ENCODE measurements at places on chromosomes 5 and 9.

DNA sequence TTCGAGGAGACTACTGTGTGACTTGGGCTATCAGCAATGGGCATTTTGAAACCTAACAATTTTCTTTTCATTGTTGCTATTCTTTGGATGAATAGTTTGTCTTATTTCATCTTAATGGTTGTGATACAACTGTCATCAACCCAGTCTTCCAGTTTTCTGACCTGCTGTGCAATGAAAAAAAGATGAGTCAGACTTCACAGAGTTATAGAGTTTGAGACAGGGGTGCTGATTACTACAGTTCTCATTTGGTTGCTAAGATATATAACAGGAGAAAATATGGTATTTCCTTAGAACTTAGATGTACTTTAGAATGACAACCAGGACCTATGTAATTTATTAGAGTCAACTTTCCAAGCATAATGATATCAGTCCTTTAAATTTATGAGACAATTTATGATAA is 564.4 kb upstream of the NUDT12 start:
- no peak for DNase-seq

DNA sequence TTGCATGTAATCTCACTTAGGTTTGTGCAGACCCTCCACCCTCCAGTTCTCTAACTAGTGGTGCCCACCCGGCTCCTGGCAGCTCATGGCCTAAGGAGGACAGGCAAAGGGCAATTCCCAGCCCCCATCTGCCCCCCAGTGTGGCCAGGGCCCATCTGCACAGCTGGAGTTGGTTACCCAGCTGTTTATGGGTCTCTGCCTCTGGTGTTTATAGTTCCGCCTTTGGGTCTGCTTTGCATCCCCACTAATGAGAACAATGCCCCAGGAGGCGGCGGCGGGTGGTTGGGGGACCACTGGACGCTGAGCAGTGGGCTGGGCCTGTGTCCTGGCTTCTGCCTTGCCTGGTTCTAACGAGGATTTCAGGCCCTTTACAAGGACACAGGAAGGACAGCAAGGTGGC is 62.4 kb downstream of the NDST1 start:
- no peak for DNase-seq

- no peak for DNase-seq
Observed at GRCh38 chr9:127818574-127818973, 15.9 kb downstream of the FPGS start.

DNA sequence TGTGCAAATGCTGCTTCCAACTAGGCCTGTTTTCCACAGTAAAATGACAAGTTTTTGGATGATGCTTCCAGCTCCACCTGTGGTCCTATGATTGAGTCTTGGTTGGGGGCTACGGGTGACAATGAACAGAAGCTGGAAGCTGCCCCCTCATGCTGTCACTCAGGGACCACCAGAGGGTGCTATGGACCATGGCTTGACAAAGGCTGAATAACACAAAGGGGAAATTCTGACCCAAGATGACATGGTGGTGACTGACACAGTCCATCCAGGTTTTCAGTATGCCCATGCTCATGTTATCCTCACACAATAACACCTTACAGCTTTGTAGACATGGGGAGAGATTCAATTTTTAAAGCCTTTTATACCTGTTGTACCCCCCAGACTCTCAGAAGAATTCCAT is 23.9 kb upstream of the SAP30L start:
- DNase-seq = no peak

DNA sequence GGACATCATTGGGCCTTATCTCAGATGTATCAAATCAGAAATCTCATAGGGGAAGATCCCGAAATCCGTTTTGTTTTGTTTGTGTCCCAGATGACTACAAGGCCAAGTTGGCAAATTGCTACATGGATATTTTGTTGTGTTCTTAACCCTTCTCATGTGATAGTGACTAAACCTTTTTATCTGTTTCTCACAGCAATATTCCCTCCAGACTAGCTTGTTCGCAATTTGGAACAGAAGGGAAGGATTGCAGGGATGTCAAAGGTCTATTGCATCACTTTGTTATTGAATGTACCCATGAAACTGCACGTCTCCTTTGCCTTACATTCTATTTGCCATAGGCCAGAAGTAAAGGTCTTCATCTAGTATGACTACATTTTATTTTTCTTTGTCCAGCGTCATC is 453.9 kb downstream of the NFIB start:
- DNase-seq = no peak

DNA sequence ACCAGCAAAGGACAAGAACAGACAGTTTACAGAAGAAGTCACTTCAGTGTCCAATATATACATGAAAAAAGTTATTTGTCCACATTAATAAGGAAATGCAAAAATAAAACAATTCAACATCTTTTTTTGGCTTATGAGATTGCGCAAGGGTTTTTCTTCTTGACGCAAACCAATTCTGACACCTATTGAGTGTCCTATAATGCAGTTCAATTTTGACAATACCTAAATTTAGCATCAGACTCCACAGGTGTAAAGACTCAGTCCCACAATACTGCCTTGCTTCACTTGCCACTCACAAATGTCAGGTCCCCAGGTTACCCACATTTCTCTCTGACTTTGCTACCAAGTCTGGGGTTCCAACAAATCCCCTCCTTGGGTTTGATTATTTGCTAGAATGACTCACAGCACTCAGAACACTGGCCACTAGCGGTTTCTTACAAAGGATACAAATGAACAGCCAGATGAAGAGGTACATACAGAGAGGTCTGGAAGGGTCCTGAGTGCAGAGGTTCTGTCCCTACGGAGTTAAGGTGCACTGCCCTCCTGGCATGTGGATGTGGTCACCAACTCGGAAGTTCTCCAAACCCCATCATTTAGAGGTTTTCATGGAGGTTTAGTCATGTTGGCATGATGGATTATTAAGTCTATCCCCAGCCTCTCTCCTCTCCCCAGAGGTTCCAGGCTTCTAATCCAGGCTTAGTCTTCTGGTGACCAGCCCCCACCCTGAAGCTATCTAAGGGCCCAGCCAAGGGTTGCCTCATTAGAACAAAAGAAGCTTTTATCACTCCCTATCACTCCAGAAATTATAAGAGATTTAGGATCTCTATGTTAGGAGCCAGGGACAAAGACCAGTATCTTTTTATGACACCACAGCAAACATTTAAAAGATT is 27.0 kb upstream of the SLC22A5 start:
- no peak for DNase-seq

GRCh38 chr5:1436036-1436435 is 9.2 kb downstream of the SLC6A3 start:
- no peak for DNase-seq

DNA sequence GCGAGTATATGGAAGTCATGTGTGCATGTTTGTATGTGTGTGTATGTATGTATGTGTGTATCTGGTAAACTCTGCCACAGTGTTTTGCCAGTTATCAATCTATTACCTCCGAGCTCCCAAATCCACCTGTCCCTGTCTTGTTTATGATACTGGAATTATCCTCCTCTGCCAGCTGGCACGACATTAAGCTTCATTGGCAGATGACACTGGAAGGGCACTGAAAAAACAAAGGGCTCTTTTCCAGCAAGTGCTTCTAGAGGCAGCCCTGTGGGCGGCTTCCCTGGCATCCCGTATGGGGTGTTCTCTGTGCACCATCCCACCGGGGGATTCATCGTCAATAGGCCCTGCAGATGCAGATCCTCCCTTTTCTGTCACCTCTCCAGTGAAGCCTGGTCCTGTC is 221.5 kb downstream of the MSX2 start:
- no peak for DNase-seq

- DNase-seq = no peak
Observed at GRCh38 chr9:105396441-105396840, 51.4 kb upstream of the FSD1L start.

DNA sequence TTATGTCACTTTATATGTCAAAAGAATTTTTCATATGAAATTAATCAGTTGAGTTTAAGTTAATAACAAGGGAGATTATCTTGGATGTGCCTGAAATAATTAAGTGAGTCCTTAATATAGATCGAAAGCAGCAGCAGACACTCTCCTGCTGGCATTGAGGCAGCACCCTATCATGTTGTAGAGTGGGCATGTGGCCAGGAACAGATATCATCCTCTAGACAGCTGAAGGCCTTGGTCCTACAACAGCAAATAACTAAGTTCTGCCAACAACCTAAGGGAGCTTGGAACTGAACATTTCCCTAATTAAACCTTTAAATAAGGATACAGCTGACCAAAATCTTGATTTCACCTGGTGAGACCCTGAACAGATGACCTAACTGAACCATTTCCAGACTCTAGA is 25.8 kb upstream of the UGT3A1 start:
- DNase-seq = no peak

- DNase-seq = no peak
Observed at GRCh38 chr9:131695836-131696460, 43.9 kb downstream of the RAPGEF1 start.

DNA sequence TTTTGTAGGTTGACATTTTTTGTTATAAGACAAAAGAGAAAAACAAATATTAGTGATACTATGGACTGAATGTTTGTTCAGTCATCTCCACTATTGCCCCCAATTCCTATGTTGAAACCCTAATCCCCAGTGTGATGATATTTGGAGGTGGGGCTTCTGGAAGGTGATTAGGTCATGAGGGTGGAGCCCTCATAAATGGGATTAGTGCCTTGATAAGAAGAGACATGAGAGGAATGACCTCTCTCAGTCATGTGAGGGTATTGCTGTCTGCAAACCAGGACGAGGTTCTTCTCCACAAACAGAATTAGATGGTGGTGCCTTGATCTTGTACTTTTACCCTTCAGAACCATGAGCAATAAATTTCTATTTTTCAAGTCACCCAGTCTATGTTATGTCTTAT is 34.5 kb upstream of the KLF9 start:
- no peak for DNase-seq

- no peak for DNase-seq
Observed at GRCh38 chr5:153399595-153399994, 90.9 kb upstream of the GRIA1 start.

DNA sequence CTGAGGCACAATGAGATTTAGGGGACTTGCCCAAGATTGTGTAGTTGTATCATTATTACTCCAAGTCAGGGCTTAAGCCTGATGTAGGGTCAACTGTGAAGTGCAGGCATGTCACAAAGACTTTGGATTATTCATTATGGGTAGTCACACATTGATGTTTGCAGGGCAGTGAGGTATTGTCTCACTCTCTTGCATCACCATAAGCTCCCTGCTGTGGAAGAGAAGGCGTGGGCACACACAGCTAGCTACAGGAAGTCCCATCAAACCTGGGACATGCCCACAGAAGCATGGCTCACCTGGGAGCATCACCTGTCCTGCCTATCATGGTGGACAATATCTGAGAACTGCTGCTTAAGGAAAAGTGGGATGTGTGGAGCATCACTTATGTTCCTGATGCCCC is 42.1 kb downstream of the TMOD1 start:
- no peak for DNase-seq

DNA sequence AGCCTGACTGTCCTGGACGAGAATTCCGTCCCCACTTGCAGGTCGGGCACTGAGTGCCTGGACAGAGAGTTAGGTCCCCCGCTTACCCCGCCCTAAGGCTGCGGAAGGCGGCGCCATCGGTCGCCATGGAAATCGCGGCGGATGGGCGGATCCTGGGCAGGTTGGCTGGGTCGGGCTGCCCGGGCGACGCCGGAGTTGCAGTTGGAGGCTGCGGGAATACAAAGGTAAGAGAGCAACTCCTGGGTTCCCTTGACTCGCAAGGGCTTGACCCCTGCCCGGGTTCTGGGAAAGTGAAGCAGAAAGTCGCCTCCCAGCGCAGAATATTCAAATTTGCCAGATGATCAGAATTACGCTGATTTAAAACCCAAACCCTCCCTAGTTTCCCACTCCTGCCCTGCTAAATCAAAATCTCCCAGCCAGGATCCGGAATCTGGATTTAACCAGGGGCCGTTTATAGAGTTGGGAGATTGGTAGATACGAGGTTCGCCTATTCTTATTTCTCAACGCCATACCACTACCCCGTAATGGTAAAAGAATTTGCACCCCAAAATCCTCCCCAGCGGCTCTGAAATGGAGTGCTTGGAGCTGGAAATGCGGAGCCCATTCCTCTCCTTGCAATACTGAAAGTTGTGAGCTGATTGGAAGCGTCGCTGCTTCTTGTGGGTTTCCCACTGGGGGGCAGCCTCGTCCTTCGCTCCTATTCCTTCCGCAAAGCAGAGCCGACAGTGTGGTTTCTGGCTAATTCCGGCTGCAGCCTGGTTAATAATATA is 156.4 kb upstream of the RASEF start:
- DNase-seq = no peak

DNA sequence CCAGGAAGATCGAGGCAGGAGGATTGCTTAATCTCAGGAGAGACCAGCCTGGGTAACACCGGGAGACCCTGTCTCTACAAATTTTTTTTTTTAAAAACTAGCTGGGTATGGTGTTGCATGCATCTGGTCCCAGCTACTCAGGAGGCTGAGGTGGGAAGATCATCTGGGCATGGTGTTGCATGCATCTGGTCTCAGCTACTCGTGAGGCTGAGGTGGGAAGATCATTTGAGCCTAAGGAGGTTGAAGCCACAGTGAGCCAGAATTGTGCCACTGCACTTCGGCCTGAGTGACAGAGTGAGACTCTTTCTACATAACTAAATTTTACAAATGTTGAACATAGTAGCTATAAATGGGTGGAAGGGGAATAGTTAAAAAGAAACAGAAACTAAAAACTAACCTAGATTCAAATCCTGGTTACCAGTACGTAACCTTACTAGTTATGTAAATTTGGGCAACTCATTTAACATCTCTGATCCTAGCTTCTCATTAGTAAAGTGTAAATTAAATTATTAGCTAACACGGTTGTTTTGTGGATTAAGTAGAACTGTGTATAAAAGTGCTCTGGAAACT is 41.7 kb downstream of the TMEM161B start:
- DNase-seq = no peak

- no peak for DNase-seq
Observed at GRCh38 chr9:75851917-75852316, 38.6 kb upstream of the PCSK5 start.

DNA sequence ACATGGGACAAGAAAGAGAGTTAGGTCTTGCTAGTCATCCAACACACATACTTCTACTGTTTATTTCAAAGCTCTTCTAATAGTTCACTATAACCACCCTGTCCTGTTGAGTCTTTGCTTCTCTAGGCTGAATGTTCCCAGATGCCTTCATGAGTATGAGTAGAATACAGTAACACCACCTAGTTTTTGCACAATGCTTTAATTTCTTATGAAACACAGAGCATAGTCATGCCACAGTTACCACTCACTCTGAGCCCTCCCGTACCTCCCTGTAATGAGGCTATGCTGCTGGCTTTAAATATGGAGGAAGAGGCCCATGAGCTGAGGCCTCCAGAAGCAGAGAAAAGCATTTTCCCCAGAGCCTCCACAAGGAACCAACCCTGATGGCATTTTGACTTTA is 75.0 kb upstream of the SLC1A3 start:
- no peak for DNase-seq

- no peak for DNase-seq
Observed at GRCh38 chr5:107232788-107233187, 437.9 kb downstream of the EFNA5 start.

DNA sequence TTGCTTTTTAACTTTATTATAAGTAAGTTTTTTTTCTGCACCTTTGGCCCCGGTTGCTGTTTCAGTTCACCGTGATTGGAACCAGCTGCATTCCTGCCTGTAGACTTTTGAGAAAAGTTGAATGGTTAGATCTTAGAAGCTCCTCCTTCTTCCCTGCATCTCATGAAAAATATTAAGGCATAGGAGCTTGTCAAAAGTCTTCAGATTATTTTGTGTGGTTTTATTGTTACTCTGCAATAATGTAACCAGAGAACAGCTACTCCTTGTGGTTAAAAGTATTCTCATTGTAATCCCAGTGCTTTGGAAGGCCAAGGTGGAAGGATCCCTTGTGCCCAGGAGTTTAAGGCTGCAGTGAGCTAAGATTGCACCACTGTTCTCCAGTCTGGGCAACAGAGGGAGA is 3.3 kb upstream of the SLC2A8 start:
- DNase-seq = no peak

GRCh38 chr9:82247318-82247717 is 258.7 kb downstream of the SPATA31D1 start:
- DNase-seq = no peak

GRCh38 chr9:75169623-75170022 is 81.3 kb downstream of the OSTF1 start:
- DNase-seq = no peak

Measured in stimulated activated CD4-positive, alpha-beta T cell treated with anti-CD3 and anti-CD28 coated beads, Interleukin-12 subunit alpha, Interleukin-12 subunit beta, amount 100 ng/mL, for 48 hours (primary cell).